ENCODE measurements at places on chromosomes 16 and 17. TPM values are rescaled to one million over a fixed set of nuclear protein-coding genes. Genes with fewer than 3 reads are reported as not detected.

PROCA1 gene
- total RNA-seq, result 4.0 TPM

HBM gene
- not detected for total RNA-seq

MEFV gene
- total RNA-seq, result 0.14 TPM

ARHGAP44 gene
- 0.14 TPM for total RNA-seq

ABR gene
- 50.5 TPM for total RNA-seq

ZNF48 gene
- total RNA-seq, result 10.6 TPM

Data from activated CD4-positive, alpha-beta T cell treated with anti-CD3 and anti-CD28 coated beads for 36 hours (primary cell).